ENCODE measurements at places on chromosomes 6 and 20.

- peak; percentile 36 for DNase-seq
- peak overlapping the region; percentile 76 for H3K27ac ChIP-seq
- peaks cover 85% of the 10 kb centered on the region for H3K4me1 ChIP-seq
- peak overlapping the region; percentile 91 for H3K4me3 ChIP-seq
These were observed 763 bp downstream of the C6orf47 start for GRCh38 chr6:31659649-31660380.

GRCh38 chr6:82711971-82712370 is 348.4 kb downstream of the TPBG start:
- H3K4me3 ChIP-seq = no peak overlapping the region
- DNase-seq = no peak
- no peaks in the 10 kb centered on the region for H3K36me3 ChIP-seq
- H3K4me1 ChIP-seq = no peaks in the 10 kb centered on the region
- no peaks in the 10 kb centered on the region for H3K27me3 ChIP-seq

DNA sequence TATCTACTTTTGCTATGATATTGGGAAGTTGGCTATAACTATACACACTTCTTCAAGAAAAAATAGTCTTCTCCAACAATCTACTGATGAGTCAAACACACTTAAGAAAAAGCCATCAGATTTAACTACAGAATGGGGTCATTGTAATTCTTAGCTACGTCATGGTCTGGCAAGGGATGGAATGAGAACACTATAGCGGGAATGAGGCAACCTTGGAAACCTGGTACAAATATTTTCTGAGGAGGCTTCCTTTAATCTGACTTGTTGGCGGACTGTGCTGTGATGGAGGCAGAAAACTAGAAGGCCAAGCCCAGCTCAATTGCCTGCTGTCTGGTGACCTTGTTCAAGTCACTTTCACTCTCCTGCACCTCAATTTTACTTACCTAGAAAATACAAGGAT is 586.8 kb upstream of the JAG1 start:
- H3K4me3 ChIP-seq = no peak overlapping the region
- H3K27ac ChIP-seq = no peak overlapping the region
- no peaks in the 10 kb centered on the region for H3K4me1 ChIP-seq
- no peak for DNase-seq
- no peaks in the 10 kb centered on the region for H3K27me3 ChIP-seq

DNA sequence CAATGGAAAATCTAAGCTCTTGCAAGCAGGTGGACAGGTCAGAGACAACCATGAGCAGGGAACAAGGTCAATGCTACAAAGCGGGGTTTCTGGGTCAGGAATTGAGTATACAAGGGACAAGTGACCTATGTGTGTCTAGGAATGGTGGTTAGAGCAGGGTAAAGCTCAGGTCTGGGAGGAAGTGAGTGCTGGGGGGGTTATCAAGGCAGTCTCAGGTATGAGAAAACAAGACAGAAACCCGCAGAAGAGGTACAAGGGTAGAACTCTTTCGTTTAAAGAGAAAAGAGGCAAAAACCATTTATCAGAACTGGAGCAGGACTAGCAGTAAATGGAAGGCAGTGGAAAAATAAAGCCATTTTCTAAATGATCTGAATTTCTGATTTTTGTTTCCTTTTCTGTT is 298.4 kb downstream of the ALDH8A1 start:
- DNase-seq = no peak
- peaks cover 35% of the 10 kb centered on the region for H3K27me3 ChIP-seq
- no peak overlapping the region for H3K27ac ChIP-seq
- H3K4me3 ChIP-seq = no peak overlapping the region

- H3K4me3 ChIP-seq = no peak overlapping the region
- no peak overlapping the region for H3K27ac ChIP-seq
- H3K4me1 ChIP-seq = no peaks in the 10 kb centered on the region
These were observed 55.1 kb upstream of the APCDD1L start for GRCh38 chr20:58570204-58570859.

DNA sequence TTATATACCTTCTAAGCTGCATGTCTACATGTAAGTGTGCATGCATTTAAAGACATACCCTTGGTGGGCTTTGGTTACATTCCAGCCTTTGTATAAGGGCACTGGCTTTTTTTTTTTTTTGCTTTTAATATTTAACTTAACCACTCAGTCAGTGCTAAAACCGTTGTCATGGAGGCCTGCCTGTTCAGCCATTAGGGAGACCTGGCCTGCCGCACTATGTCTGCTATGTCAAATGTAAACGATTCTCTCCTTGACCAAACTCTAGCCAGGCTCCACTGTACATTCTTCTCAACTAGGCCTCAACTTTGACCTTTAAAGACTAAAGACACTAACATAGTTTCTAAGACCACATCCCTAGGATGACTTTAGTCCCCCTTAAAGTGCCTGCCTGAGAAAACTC is 48.7 kb upstream of the BTN3A2 start:
- H3K27ac ChIP-seq = no peak overlapping the region
- no peaks in the 10 kb centered on the region for H3K27me3 ChIP-seq

DNA sequence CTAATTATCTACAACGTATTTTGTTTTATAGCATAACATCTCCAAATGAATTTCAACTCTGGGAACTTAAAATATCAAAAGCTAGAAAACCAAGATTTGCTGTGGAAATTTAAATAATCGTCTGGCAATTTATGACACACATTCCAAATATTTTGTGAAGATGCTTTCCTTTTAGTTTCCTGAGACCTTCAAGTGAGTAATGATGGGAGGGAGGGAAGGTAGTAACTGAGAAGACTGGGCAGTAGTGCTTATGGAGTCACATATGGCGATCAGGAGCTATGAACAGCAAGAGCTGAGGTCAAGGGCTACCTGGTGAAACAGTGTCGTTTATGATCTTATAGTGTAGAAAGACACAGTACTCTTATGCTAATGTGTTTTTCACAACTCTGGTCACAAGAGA is 178.2 kb upstream of the THEMIS start:
- peaks cover 6% of the 10 kb centered on the region for H3K27me3 ChIP-seq
- H3K27ac ChIP-seq = no peak overlapping the region
- no peak overlapping the region for H3K4me3 ChIP-seq
- H3K4me1 ChIP-seq = no peaks in the 10 kb centered on the region

GRCh38 chr20:1803932-1804501 is 91.2 kb upstream of the SIRPA start:
- peak overlapping the region; percentile 28 for H3K27ac ChIP-seq
- DNase-seq = no peak
- H3K36me3 ChIP-seq = no peaks in the 10 kb centered on the region
- H3K4me3 ChIP-seq = peak overlapping the region; percentile 51
- H3K27me3 ChIP-seq = peaks cover 41% of the 10 kb centered on the region

GRCh38 chr6:16205377-16206144 is 32.8 kb upstream of the GMPR start:
- H3K4me3 ChIP-seq = no peak overlapping the region
- peaks cover 24% of the 10 kb centered on the region for H3K27me3 ChIP-seq

GRCh38 chr20:20103486-20103885 is 51.2 kb downstream of the CFAP61 start:
- H3K4me1 ChIP-seq = no peaks in the 10 kb centered on the region
- H3K27ac ChIP-seq = no peak overlapping the region
- no peak for DNase-seq
- no peaks in the 10 kb centered on the region for H3K27me3 ChIP-seq
- H3K36me3 ChIP-seq = no peaks in the 10 kb centered on the region

DNA sequence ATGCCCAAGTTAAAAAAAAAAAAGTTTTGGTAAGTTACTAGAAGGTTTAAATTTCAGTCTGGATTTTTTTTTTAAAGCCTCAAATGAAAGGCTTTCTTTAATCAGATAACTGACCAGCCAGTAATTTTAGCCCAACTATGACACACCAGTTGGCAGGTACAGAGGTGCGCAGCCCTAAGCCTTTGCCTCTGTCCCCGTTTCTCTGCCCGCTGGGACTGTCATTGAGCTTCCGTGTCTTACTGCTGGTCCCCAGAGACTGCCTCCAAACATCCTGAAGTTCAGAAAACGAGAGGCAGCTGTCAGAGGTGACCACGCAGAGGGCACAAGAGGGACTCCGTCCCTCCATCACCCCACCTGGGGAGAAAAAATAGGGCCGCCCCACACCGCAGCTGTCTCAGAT is 118.2 kb downstream of the RPS12 start:
- DNase-seq = no peak
- H3K27me3 ChIP-seq = peaks cover 12% of the 10 kb centered on the region
- H3K4me1 ChIP-seq = no peaks in the 10 kb centered on the region

DNA sequence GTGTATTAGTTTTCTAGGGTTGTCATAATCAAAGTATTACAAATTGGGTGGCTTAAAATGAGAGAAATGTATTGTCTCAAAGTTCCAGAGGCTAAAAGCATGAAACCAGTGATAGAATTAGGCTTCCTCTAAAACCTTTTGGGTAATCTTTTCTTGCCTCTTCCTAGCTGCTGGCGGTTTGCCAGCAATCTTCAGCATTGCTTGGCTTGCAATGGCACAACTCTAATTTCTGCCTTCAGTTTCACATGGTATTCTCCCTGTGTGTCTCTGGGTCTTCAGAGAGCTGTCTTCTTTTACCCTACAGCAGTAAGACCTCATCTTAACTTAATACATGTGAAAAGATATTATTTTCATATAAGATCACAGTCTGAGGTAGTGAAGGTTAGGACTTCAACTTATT is 479.1 kb upstream of the GJE1 start:
- H3K4me3 ChIP-seq = no peak overlapping the region
- H3K4me1 ChIP-seq = no peaks in the 10 kb centered on the region
- DNase-seq = no peak
- H3K27ac ChIP-seq = no peak overlapping the region

DNA sequence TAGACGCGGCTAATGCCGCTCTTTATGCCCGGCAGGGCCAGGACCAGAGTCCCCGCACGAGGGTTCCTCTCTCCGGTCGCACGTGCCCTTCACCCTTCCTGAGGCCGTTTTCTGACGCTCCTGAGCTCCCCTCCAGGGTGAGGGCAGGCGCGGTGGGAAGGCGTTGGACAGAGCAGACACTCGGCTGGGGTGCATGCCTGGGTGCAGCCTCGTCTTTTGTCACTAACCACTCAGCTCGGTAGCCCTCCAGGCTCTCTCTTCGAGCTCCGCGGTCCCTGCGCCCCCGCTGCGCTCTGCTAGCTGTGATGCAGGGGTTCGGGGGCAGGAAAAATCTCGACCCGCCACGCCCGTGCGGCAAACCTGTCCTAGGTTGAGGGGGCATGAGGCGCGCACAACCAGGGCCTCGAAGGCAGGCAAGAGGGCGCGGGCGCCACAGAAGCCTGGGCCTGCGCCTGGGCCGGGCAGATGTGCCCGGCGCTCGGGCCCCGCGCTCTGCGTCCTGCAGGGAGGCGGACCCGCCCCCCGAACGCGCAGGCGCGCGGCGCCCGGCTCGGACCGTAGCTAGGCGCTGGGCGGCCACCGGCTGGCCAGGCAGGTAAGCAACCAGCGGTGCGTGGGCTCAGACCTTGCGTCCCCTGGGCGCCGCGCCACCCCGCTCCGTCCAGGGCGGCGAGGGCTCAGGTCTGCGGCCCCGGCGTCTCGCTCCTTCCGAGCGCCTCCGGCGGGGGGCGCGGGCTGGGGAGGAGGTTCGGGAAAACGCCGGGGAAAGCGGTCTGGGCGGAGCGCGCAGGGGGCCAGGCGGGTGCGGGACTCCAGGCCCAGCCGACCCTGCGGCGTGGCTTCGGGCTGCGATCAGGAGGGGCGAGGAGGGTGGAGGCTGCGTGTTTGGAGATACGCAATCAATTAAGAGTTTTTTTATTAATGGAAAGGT is at the start of gene L3MBTL1:
Gene L3MBTL1 (plus strand): TSS at position 548 of the 931 bp plus-strand sequence. CDS start 5,807 bp downstream, outside the sequence.
- DNase-seq = no peak
- no peaks in the 10 kb centered on the region for H3K4me1 ChIP-seq
- no peak within 1 kb of the TSS for H3K27ac ChIP-seq
- peaks cover 39% of the 10 kb centered on the region for H3K27me3 ChIP-seq
- H3K36me3 ChIP-seq = no peaks in the 10 kb centered on the region

- peak overlapping the region; percentile 96 for H3K4me3 ChIP-seq
- peaks cover 61% of the 10 kb centered on the region for H3K4me1 ChIP-seq
- H3K27ac ChIP-seq = peak overlapping the region; percentile 96
- H3K27me3 ChIP-seq = no peaks in the 10 kb centered on the region
- no peak for DNase-seq
- peaks cover 16% of the 10 kb centered on the region for H3K36me3 ChIP-seq
These were observed 2.1 kb downstream of the UBE2J1 start for GRCh38 chr6:89350281-89350966.

DNA sequence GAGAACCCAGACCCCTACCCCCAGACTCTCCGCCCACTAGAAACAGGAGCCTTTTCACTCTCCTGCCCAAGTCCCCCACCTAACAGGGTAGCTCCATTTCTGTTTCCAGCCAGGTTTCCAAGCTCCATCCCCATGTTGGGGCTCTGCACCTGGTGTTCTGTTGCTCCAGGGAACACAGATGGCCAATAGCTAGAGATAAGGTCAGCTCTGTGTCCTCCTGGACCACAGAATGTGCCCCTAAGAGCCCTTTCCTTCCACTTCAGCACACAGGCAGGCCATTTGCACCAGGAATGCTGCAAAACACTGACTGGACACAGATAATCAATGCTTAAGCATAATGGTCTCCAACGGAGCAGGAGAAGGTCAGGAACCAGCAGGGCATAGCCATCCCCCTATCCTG is 159.4 kb downstream of the QRSL1 start:
- H3K27ac ChIP-seq = no peak overlapping the region
- DNase-seq = no peak
- H3K27me3 ChIP-seq = peaks cover 1% of the 10 kb centered on the region

DNA sequence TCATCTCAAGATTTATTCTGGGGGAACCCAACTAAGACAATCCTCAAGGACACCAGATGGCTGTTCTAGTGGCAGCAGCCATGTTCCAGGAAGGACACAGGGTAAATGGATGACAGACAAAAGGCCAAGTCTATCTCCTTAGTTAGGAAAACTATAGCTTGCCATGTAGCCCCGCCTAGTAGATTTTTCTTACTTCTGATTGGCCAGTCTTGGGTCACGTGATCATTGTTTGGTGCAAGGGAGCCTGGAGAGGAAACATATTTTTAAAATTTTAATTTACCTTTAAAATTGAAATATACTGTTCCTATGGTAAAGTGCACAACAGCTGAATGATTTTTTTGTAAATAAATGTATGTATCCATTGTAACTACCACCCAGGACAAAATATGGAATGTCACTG is 4.4 kb upstream of the KCNS1 start:
- no peaks in the 10 kb centered on the region for H3K4me1 ChIP-seq
- no peak for DNase-seq
- H3K27me3 ChIP-seq = peaks cover 21% of the 10 kb centered on the region
- H3K27ac ChIP-seq = no peak overlapping the region
- no peaks in the 10 kb centered on the region for H3K36me3 ChIP-seq

- H3K36me3 ChIP-seq = no peaks in the 10 kb centered on the region
- DNase-seq = no peak
- no peaks in the 10 kb centered on the region for H3K27me3 ChIP-seq
- no peak overlapping the region for H3K27ac ChIP-seq
- no peaks in the 10 kb centered on the region for H3K4me1 ChIP-seq
- H3K4me3 ChIP-seq = no peak overlapping the region
These were observed 33.4 kb upstream of the RIMS1 start for GRCh38 chr6:71852948-71853347.
